AG20443 (cell line): ENCODE measurements at places on chromosomes 1 and 21.
A peak's percentile ranks its signal among the peaks of the same experiment; 100 is the strongest.

GRCh38 chr1:3209201-3209600 is 140.2 kb downstream of the PRDM16 start:
- no peak for DNase-seq

GRCh38 chr1:190192627-190193026 is 285.0 kb downstream of the BRINP3 start:
- DNase-seq, result no peak

- DNase-seq, result no peak
These were observed 173.2 kb downstream of the ROR1 start for GRCh38 chr1:63946866-63947491.

GRCh38 chr1:92792340-92792782 is 7.5 kb upstream of the EVI5 start:
- DNase-seq, result no peak

- peak; percentile 9 for DNase-seq
These were observed 297.6 kb upstream of the ADGRL4 start for GRCh38 chr1:79304131-79304530.

DNA sequence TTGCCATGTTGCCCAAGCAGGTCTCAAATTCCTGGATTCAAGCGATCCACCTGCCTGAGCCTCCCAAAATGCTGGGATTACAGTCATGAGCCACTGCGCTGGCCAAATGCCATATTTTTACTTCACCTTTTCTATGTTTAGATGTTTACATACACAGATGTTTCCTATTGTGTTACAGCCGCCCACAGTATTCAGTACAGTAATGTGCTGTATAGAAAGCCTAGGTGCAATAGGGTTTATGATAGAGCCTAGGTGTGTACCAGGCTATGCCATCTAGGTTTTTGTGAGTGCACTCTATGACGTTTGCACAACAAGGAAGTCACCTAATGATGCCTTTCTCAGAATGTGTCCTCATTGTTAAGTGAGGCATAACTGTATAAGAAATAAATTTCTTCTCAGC is 153.4 kb downstream of the CHRM3 start:
- no peak for DNase-seq

DNA sequence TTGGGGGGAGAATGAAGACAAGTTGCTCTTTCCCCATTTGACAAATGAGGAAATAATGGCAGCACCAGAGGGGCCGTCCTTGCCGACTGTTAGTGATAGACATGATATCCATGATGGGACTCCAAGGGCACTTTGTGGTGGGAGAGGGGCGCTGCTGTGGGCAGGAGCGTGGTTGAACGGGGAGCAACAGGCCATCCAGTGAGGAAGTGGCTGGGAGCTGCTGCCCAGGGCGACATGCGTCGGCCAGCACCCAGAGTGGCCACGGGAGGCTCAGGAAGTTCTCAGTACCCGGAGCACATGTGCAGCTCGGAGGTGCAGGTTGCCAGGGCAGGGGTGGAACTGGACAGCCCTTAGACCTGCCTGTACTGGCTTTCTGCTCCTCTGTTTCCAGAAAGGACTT is 71.0 kb downstream of the SLC35F3 start:
- DNase-seq, result no peak

GRCh38 chr1:234748713-234749112 is 138.7 kb upstream of the IRF2BP2 start:
- DNase-seq, result no peak

GRCh38 chr21:46150491-46151121 is 4.8 kb downstream of the FTCD start:
- no peak for DNase-seq

DNA sequence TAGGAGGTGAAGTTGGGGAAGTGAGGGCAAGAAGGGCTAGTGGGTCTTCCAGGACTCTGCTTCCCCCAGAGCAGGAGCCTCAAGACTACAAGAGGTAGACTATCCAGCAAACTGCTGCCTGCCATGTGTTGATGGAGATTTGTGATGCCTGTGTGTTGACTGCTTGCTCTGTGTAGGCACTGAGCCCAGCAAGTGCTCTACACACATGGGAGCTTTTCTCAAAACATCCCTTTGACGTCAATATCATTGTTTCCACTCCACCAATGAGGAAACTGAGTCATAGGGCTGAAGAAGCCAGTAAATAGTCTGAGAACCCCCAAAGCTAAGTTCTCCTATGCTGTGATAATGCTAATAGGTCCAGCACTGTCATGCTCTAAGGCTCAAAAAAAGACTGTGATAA is 207.2 kb upstream of the NFIA start:
- no peak for DNase-seq

DNA sequence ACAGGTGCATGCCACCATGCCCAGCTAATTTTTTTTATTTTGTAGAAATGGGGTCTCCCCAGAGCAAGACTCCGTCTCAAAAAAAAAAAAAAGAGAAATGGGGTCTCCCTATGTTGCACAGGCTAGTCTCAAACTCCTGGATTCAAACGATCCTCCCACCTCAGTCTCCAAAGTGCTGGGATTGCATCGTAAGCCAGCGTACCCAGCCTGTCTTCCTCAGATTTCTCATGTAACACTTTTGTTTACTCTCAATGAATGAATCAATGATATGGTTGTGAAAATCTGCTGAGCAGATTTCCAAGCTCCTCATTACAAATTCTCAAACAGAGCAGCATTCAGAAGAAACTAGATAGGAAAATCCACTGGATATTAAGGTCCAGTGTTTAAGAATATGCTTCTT is 6.6 kb downstream of the CMPK1 start:
- DNase-seq, result no peak

DNA sequence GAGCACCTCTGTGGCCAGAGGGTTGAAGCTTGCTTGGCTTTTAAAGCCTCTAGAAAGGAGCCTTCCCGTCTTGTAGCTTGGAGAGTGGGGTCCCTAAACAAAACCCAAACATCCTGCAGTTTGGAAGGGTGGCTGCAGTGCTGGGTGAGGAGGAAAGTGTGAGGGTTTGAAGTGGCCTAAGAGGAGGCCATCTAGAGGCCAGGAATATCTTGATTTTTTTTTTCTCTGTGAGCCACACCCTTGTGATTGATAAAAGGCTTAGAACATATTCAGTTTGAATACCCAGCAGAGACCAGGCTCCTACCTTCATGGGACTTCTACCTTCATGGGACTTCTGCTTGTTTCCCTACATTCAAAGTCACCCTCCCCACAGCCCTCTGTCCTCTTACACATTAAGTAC is 37.3 kb upstream of the PIGV start:
- DNase-seq, result no peak

DNA sequence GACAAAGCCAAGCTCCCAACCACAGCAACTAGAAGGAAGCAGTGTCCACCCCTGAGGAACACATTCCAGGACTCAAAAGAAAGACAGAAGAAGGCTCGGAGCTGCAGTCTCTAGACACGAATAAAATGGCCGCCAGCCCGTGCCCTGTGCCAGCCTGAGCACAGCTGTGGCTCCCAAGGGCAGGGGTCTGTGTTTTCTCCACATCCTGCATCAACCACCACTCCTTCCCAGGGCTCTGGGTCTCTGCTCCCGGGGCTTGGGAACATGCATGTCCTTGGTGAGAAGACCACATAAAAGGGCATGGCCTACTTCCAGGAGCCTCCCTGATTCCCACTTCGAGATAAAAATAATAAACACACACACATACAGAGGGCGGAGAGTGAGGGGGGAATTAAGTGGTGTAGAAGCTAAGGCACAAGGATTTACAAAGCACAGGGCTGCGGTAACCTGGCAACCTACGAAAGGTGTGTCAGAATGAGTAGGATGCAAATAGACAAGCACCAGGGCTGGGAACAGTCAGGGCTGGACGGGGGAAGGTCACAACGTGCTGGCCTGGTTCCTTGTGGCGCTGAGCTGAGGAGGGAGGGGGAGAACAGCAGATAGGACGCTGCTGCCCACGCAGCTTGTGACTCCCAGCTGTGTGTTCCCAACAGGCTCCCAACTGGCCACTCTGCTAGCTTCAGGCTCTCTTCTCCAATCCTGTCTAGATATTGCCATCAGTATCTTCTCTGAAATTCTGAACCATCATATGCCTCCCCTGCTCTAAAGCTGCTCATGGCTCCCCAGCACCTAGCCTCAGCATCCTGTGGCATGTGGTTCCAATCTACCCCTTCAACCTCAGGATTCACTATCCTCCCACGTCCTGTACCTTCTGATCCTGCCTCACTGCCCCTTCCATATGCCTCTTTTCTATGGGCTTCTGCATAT is 72.5 kb downstream of the CD34 start:
- DNase-seq, result no peak

DNA sequence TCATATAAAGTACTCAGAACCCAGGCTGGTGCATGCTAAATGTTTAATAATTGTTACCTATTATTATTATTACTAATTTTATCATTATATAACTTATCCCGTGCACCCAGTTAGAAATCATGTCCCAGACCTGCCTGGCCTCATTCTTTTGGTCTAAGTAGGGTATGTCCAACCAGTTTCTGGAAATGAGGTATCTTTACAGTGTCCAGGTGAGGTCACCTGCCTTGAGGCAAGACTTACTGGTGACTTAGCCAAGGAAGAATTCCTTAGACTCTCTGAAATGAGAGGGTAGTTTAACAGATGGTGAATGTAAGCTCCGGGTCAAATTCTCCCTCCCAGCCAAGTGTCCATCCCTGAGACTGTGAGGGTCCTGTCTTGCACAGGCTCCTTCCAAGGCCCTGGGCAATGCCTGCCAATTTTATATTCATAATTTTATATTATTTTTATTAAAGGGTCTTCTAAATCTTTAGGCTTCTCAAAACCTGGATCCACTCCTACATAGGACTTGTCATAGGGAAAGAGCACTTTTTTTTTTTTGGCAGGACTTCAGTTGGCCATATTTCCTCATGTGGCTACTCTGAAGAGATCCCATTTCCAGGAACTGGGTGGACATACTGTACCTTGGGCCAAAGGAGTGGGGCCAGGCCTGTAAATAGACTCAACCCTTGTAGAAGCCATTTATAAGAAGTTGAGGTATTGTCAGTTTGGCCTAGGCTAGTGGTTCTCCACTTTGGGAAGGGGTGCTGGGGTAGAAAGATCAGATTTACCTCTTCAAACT is 96.7 kb upstream of the KCNA3 start:
- no peak for DNase-seq

DNA sequence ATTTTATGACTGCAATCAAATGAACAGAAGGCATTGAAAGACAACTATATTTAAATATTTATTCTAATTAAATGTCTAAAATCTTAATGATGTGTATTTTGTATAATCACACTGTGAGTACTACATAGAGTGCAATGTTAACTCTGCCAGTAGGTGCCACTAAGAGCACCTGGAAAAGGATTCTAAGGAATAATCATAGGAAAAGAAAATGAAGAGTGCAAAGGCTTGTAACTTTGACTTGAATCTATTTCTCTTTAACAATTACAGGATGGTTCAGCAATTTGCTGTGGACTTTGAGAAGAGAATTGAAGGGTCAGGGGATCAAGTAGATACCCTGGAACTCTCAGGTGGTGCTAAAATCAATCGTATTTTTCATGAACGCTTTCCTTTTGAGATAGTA is 200.4 kb downstream of the DNM3 start:
- peak; percentile 16 for DNase-seq

- DNase-seq, result no peak
These were observed 732.3 kb upstream of the NCAM2 start for GRCh38 chr21:20265707-20266440.

DNA sequence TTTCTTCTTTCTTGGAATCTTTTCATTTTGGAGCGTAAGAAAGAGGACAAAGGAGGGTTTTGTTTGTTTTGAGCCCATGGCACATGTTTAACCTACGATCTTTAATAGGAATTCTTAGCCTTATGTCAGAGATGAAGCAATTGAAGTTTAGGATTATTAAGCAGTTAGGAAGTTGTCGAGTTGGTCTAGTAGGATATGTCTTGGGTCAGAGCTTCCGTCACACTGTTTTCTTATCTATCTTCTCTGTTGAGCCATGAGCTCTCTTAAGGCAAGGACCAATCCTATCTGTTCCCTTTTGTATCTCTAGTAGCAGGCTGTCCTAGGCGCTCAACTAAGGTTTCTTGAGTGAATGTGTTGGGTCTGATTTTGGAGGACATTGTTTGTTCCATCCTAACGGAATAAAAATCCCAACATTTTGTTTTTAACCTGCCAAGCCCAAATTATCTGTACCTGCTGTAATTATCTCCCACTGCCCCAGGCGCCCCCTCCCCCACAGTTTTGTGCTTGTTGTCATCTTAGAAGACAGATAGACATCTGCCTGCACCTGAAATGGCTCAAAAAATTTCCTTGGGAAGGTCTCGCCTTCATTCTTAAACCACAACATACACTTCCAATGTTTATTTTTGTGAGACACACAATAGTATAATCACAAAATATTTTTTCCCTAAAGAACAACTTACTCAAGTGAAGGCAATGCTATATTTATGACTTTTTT is 95.3 kb upstream of the GADD45A start:
- DNase-seq, result no peak

DNA sequence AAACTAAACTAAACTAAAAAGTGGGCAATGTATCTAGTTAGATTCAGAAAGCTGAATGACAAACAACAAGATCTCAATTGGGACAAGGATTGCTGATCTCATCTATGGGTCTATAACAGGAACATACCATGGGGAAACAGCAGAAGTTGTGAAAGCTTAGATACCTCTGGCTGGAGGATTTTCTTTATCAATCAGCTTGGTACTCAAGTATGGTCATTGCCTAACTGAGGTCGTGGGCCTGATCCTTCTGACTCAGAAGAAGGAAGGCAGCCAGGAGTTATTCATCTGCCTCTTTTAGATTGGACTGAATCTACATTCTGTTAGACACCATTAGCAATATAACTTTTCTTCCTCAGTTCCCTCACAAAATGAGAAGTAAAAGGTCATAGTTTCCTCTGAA is 39.7 kb downstream of the DNTTIP2 start:
- DNase-seq, result peak; percentile 84
